SHP77 treated with DMSO at 0.1 percent for 48 hours (cell line): ENCODE measurements at places on chromosomes 11 and 22.

DNA sequence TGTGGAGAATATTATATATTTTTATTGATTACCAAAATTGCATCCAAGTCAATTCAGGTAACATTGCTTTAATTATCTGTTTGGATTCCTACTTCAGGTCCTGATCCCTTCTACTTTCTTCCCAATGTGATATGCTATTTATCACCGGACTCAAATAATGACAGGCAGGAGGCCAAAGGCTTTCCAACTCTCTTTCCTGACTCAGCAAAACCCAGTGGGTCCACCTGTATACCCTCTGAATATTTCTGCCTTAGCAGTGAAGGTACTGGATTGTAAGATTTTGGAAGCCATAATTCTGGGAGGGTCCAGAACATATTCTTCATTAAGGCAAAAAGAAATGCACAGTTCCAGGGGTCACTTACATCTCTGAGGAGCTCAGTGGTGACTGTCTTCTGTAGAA lies 260.2 kb upstream of the UBASH3B start:
- DNase-seq: no peak

DNA sequence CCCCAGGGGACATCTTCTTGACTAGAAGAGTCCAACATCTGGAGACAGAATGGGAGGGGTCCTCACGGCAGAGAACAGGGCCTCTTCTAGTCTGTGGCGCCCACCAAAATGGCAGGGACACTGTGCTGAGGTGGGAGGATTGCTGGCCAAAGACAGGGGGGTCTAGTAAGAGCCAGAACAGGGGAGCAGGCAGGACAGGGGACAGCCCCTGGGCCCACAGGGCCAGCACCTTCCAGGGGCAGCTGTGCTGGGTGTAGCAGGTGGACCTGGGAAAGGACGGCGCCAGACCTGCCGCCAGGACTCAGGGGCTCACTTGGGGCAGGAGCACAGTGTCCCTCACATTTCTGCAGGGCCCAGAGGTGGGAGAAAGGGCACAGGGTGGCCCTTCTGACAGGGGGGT lies 858 bp upstream of the APOBEC3A start:
- no peak for DNase-seq

DNA sequence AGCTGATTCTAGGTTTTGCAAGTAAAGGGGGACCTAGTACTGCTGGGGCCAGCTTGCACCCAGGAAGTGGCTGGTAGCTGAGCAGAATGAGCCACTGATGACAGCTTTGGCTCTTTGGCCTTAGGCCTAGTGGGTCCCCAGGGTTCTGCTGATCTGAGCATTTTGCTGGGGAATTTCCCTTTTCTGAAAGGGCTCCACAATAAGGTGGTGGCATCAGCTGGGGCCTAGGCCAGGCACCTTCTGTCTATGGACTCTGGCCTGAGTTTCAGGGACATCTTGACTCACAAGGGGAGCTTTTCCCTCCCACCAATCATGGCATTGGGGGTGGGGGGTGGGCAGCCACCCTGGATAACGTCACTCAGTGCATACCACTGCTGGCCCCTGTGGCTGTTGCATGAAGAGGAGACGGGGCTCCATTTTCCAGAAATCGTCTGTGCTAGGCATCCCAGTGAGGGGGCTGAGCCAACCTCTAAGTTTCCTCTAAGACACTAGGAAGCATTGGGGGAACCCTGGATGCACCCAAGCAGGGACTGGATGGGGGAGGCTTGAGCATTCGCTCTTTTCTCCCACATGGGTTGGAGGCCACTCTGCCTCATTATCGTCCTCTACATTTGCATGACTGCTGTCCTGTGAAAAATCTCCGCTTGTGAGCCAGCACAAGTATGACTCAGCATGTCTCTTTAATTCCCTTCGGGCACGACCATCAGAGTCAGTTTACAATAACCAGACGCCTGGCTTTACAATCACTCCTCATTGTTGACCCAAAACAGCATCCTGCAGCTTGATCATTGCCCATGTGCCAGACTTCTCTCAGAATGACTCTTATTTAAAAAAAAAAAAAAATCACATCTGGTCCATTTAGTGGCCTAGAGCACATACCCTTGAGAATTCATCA lies 145.0 kb upstream of the THY1 start:
- peak; percentile 35 for DNase-seq

GRCh38 chr22:40212121-40212520 lies 34.4 kb downstream of the TNRC6B start:
- DNase-seq: no peak

- DNase-seq: no peak
Observed at GRCh38 chr11:2102132-2102882, 36.9 kb downstream of the IGF2 start.

- DNase-seq: no peak
Observed at GRCh38 chr11:27386181-27386845, 23.3 kb upstream of the CCDC34 start.

DNA sequence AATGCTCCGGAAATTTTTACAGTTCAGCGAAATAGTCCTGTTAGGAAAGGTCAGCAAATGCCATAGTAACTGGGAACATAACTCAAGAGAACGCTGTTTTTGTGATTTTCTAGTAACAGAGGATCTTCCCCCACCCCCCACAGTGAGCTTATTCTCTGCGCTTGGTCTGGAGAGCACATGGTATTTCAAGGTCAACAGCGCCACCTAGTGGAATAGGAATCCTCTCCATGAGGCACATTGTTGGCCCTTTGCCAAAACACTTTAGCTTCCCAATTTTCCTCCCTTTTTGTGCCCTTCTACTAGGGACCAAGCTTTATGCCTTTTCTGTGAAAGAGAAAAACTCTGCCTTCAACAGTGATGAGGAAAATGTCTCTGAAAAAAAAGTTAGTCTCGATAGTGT lies 13.2 kb upstream of the OR4C12 start:
- DNase-seq: peak; percentile 61

DNA sequence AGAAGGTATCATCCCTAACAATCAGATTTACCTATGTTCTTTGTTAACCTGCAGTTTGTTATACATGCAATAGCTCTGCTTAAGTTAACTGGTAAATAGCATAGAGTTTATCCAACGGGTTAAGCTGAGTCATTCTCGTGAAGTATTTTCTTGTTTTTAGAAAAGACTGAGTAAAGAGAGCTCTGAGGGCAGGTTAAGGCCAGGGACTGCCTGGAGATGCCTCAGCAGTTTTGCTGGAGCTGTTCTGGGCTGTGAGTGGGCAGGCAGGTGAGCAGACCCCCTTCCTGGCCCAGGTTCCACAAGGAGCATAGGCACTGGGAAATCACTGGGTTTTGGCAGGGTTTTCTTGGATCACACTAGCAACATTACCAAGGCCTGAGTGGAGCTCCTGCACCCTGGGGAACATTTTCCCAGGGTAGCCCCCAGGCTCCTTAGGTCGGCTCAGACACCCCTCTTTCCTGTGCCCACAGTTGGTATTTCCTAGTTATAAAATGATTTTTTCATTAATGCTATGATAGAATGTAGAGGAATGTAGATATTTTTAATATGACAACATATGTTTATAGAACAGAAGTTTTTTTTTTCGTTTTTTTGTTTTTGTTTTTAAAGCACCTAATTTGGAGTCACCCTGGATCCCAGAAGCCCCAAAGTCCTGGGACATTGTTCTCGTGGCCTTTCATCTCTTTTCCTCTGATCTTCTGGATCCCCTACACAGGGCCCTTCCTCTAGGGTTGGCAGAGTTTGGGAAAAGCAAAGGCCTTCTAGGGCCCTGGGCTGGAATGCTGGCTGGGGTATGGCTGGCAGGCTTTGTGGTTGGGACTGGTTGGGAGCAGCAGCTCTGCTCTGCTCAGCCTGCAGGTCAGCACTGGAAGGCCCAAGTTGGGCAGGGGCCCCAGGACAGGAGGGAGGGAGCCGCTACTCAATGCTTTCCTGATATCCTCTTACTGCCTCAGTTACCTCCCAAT lies 26.7 kb downstream of the IRAG1 start:
- DNase-seq: no peak

GRCh38 chr22:43173976-43174720 lies 12.8 kb downstream of the TTLL12 start:
- DNase-seq: no peak

- DNase-seq: no peak
Observed at GRCh38 chr22:37824674-37825641, 1.8 kb downstream of the GALR3 start.

- no peak for DNase-seq
Observed at GRCh38 chr11:70486731-70487130, 88.4 kb downstream of the CTTN start.

DNA sequence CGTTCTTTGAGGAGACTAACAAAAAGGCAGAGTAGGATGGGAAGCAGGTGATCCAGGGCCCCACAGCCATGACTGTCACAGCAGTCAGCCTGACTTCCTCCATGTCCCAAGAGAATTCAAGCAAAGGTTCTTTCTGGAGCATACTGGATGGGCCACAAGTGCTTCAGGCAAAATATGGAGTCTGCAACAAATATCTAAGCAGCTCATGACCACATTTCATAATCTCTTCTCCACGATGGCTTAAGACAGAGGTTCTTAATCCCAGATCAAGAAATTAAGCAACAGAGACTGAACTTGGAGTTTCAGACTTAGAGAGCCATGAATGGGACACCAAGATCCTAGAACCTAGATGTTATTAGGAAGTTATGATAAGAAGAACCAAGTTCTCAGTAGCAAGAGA lies 31.6 kb downstream of the GUCY1A2 start:
- no peak for DNase-seq

- DNase-seq: no peak
Observed at GRCh38 chr11:70032470-70032795, 45.7 kb upstream of the ANO1 start.

- DNase-seq: no peak
Observed at GRCh38 chr11:22133776-22134175, 59.1 kb upstream of the ANO5 start.

- no peak for DNase-seq
Observed at GRCh38 chr22:45831394-45831793, 145.6 kb downstream of the WNT7B start.

DNA sequence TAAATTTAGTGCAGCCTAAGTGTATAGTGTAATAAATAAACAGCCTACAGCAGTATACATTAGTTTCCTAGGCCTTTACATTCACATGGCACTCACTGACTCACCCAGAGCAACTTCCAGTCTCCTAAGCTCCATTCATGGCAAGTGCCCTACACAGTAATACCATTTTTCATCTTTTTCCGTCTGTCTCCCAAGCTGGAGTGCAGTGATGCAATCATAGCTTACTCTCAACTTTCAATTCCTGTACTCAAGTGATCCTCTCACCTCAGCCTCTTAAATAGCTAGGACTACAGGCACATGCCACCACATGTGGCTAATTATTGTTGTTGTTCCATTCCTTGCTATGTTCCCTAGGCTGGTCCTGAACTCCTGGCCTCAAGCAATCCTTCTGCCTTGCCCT lies 54.4 kb downstream of the FCHSD2 start:
- no peak for DNase-seq

DNA sequence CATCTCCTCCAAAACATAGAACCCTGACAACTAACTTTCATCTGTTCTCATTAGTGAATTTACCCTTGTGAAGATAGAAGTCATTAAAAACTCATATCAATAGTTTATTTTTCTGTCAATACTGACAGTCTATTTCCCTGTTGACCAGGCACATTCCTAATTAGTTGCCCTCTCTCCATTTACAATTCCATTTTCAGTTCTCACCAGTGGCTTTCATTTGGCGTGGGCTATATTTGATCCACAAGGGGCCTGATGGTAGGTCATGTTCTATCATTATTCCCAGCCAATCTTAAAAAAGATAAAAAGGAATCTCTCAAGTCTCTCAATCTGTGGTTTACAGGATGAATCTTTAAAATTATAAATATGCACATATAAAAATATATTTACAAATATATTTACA lies 3.9 kb upstream of the AKIP1 start:
- no peak for DNase-seq

DNA sequence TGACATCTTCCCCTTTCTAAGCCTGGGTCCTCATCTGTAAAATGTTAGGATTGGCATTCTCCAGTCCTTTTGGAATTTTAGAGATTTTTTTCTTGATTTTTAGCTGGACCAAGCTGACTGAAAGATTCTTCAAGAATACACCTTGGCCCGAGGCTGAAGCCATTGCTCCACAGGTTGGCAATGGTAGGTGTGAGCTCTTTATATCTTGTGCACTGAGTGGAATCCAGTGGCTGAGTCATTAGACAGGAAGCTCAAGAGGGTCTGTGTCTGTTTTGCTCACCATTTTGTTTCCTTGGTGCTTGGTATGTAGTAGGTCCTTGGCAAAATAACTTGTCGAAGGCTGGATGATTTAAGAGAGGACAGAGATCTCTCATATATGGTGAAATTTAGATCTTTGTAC lies 6.2 kb downstream of the EIF3L start:
- no peak for DNase-seq

DNA sequence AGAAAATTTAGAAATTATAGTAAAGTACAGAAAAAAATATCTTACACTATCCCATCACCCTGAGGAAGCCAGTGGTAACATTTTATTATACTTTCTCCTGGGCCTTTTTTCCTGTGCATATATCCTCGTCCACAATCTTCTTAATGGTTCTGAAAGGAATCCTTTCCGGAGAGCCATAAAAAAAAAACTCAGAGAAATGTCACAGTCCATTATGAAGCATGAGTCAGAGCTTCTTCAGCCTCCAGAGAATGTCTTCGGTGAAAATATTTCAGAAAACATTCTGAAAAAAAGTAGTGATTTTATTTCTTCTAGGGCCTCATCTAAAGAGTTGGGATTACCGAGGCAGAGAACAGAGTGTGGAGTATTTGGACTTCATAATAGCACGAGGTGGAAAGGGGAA lies 163.4 kb downstream of the INSC start:
- DNase-seq: no peak

GRCh38 chr11:116234989-116235568 lies 537.7 kb downstream of the BUD13 start:
- no peak for DNase-seq

DNA sequence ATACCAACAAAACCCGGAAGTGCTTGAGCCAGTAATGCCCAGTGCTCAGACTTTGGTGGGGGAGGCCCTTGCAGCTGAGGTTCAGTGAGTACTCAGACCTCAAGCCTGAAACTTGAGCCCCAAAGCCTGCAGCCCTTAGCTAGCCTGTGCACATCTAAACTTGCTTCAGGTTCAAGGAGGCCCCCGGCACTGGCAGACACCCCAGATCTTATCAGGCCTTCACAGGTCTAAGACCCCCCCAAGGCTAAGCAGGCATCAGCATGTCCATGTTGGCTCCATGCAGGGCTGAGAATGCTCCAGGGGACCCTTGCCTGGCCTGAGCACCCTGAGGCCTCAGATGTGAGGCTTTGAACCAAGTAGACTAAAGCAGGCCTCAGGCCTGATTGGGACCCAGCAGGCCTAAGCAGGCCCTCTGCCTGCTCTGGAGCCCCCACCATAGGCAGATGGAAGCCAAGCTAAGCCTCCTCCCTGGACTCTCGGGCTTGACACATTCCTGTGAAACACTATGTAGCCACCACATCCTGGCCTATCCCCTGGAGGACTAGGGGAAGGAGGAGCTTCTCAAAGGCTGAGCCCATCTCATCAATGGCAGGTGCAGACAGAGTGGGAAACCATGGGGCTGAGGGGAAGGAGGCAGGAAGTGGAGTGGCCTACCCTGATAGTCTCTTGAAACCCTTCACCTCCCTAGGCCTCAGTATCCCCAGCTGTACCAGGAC lies 1.2 kb upstream of the CASTOR1 start:
- DNase-seq: peak; percentile 83

GRCh38 chr11:113974741-113975470 lies at the start of gene HTR3A:
HTR3A (plus strand) TSS chr11:113975108; CDS start chr11:113975326, 218 bp downstream.
- peak; percentile 47 for DNase-seq

- no peak for DNase-seq
Observed at GRCh38 chr11:130606781-130607511, 158.5 kb downstream of the ADAMTS15 start.

GRCh38 chr22:20312396-20313191 lies 7.3 kb downstream of the DGCR6L start:
- no peak for DNase-seq
